NCI-H1694 treated with DMSO at 0.1 percent for 48 hours (cell line): ENCODE measurements at places on chromosomes 16 and 17.
A peak's percentile ranks its signal among the peaks of the same experiment; 100 is the strongest.

DNA sequence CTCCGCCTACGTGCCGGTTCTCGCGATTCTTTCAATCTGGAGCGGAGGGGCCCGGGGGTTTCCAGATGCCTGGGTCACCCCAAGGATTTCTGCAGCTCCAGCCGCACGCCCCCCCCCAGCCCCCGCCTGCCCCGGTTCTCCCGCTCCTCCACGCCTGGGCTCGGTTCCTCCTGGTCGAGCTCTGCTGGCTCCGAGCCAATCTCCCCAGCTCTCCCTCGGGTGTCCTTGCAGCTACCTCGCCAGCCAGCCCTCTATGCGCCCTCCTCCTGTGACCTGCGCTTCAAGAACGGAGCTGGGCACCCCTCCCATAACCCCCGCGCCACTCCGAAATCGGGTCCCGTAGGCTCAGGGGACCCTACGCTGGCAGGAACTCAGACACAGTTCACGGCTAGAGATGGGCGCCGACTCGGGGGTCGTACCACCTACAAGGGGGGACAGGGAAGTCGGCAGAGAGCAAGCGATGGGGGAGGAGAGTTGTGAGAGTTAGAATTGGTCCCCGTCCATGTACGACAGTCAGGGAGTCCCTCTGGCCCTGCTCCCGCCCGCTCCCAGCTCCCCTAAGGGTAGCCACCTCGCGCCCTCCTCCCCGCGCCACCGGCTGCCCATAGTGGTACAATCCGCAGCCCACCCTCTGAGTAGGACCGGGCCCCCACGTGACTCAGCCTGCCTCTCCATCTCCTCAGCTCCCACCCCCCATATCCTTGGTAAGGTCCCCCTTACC is 961 bp downstream of the FGF11 start:
- DNase-seq: peak; percentile 36

- DNase-seq: no peak
Observed at GRCh38 chr16:14205666-14206065, 134.5 kb downstream of the MRTFB start.

GRCh38 chr16:85635545-85636140 is 22.5 kb downstream of the GSE1 start:
- no peak for DNase-seq

DNA sequence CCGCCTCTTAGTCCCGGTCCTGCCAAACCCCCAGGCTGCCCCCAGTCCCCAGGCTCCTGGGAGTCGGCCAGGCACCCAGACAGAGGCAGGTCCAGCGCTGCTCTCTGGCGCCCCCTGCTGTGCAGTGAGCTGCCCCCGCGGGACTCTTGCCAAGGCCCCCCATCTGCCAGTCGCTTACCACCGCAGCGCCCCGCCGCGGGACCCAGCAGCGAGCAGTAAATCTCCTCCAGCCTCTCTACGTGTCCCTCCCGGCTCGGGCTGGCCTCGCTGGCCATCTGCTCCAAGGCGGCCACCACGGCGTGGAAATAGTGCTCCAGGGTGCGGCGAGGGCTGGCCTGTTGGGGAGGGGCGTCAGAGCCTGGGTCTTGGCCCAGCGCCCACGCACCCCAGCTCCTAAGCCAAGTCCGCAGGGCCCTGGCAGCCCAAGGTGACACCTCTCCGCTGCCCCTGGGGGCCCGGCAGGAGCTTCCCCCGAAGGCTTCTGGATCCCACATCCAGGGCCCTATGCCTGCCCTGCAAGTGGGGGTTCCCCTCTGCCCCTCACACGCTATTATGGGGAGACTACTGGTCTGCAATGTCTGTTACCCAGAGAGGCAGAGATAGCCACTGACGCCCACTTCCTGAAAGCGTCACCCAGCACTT is 33.7 kb upstream of the MFSD6L start:
- peak; percentile 47 for DNase-seq

DNA sequence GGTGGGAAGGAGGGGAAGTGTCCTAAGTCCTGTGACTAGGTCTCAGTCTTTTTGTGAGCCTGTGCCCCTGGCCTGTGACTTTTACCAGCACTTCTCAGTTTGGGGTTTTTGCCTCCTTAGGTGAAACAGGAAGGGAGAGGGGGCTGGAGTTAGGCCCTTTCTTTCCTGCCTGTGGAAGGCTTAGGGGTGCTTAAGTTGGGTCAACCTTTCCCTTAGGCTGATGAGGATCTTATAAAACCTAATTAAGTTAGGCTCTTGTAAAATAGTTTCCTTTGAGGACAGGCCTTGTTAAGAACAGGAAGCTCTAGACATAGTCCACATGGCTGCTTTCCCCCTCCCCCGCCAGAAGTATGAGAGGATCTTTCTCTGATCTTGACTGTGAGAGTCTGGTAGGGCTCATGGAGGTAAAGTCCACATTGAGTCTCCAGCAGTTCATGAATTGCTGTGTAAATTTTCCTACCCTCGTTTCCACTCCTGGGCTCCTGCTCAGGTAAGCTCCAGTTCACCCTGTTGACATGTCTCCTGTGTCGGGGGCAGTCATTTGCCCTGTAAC is 17.0 kb upstream of the DNASE1 start:
- no peak for DNase-seq

DNA sequence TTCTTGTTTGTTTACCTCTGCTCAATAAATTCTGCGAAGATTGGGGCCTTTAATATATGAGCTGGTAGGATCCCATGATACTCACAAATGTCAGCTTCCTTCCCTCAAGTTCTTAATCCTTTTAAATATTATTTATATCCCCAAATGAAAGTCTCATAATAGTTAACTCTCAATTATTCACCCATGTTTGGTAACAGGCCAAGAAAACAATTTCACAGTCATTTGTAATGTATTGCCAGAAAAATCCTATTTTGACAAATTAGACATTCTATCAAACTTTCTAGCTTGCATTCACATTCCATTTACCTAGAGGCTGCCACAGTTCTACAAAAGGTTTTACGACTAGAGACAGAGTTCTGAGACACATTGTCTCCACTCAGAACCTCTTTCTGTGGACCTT is 441.2 kb downstream of the UTP18 start:
- DNase-seq: no peak

DNA sequence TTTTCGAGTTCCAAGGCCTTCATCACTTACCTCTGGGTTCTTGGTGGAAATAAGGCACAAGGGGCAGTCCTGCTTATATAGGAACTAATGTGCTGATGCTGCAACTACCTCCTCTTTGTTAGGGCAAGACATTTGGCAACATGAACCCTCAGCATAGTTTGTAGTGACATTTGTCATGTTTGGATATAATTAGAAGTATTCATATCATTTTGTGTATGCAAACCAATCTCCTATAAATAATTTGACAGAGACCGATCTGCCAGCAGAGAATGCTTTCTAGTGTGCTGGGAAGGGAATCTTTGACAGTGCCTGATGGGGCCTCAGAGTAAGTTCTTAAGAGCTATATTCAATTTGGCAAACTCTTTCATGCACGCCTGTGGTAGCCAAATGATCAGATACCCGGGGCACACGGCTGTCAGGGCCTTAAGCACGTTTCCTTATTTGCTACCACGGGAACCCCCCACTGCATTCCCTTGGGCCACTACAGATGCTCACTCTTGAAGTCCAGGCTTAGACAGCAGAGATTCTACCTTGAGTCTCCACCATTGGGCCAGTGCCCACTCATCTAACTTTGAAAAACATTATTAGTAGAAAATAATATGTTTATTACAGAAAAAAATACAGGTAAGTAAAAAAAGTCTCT is at the start of gene MYH8:
Gene MYH8, minus strand, starts transcription at position 51 of the 643 bp plus-strand sequence. CDS start 1,723 bp downstream, outside the sequence.
- DNase-seq: no peak

- DNase-seq: no peak
Observed at GRCh38 chr17:61218438-61218837, 181.2 kb upstream of the TBX2 start.

DNA sequence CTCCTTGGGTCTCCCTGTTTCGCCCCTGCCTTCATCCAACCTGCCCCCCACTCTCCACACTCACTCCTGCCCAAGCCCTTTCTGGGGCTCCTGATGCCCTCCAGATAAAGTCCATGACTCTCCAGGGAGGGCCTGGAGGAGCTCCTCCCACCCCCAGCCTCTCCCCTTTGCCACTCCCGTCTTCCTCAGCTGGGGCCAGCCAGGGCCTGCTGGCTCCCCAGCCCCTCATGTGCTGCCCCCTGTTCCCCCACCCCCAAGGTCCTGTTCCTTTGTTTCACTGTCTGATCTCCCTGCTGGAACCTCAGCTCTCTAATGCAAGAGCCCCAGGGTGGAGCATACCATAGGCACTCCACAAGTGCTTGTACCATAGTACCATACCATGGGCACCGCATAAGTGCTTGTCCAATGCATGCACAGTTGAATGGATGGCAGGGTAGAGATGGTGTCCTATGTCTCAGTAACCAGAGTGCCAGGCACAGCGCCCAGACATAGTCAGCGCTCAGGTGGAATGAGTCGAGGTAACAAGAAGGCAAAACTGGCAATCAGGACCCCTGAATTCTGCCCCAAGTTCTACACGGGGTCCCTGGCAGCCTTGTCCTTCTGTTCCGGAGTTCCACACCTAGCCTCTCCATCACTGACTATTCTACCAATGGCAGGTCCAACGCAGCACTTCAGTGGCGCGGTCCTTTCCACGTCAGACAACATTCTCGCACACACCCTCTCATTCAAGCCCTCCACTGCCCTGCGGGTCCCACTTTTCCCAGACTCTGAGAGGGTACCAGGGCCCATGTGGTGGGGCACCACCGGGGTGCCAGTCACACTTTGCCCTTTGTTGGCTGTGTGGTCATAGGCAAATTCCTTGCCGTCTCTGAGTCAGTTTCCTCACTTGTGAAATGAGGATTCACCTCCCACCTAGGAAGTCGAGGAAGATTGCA is 1.4 kb downstream of the PLCD3 start:
- DNase-seq: no peak

DNA sequence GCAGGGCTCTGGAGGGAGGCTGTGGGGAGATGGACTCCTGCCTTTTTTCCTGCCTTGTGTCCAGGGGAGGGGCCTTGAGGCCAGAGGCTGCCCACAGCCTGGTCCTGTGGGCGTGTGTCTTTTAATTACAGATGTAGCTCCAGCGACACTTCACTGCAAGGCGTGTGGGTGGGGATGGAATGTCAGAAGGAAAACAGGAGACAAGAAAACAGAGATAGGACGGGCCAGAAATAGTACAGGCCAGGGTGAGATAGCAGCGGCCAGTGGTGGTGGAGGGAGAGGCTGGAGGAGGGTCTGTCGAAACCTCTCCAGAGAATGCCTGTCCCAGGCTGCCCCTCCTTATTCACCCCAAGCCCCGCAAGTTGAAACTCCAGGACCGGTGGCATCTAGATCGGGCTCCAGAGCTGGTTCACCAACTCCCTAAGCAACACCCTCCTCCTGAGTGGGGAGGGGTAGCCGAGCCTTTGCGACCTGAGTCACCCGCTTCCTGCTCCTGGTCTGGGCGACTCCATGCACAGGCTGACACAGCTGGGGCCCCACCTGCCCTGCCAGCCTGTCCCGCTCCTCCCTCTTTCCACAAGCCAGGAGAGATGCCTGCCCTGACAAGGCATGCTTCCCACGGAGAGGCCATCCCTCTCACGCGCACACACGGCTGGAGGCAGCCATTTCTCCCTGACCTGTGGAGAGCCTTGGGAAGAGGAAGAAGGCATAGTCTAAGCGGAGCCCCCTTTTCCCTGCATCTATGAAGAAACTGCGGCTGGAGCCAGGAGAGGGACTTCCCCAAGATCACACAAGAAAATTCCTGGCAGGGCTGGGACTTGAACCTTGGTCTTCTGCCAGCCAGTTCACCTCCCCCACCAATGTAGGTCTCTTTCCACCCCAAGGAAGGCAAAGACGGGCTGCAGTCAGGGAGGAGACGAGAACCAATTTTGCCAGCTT is 6.6 kb upstream of the JUP start:
- DNase-seq: no peak

DNA sequence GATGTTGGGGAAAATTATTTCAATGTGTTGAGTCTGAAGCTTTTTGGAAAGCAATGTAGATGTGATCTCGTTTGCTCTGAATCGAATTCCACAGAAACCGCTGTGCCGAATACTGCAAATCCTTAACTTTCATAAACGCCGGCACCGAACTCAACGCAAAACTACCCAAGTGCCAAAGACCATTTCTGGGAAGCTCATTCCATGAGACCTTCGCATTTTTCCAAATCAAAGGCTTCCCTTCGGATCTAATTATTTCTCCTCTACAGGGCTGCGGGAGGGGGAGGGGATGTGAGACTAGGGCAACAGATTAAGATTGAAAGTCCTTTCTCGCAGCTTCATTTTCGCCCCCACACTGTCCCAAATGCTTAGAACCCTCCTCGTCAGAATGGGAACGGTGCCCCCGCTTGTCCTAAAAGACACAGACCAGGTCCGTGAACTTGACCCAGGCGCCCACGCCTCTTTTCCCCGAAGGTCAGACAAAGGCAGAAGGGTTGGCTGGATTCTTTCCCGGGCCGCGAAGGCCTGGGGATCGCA is 4.0 kb downstream of the PRAC1 start:
- no peak for DNase-seq

DNA sequence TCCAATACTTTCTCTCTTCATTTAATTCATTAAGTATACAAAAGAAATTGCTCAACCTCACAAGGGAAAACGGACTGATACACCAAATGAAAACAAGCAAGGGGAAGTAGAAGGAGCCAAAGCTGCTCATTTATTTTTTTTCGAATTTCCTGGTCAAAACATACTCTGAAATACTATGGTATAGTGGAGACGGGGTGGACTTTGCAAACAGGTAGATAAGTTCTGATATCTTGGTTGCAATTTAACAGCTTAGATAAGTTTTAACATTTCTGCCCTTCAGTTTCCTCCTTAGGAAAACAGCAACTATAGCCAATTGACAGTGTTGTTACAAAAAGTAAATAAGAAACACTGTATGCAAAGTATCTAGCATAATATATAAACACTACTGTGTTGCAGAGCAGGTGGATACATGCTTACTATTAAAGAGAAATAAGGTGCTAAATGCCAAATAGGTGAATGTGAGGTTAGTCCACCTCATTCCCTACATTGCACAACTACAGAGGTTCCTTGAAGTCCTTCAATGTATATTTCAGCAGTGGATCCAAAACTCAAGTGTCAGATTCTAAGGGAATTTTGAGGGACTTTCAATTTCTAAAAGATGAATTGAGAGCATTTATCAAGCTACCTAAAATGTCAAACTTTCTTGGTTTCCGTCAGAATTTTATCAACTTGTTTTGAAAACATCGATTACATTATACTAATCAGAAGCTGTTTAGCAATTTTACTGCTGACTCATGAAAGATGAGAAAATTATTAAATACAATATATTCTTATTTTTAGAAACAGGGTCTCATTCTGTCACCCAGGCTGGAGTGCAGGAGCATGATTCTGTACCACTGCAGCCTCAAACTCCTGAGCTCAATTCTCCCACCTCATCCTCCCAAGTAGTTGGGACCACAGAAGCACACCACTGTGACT is 11.0 kb downstream of the CCDC47 start:
- no peak for DNase-seq

GRCh38 chr16:15961060-15961511 is 11.7 kb downstream of the ABCC1 start:
- no peak for DNase-seq

- DNase-seq: no peak
Observed at GRCh38 chr17:9434642-9435057, 141.0 kb downstream of the STX8 start.

DNA sequence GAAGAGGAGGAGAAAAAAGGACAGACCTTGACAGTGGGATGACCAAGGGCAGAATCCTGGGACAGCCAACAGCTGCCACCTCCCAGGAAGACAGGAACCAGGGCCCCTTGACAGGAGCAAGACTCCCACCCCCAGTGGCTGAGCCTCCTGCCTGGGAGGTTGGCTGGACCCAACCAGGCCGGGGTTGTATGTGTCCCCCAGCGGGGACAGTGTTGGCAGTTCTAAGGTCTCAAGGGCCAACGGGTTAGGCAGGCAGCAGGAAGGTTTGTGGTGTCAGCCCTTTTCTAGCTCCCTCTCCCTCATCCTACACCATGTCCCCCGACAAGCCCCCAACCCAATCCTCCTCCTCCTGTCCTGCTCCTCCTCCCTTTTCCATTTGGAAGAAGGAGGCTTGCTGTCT is 126.2 kb downstream of the MRM1 start:
- no peak for DNase-seq

- DNase-seq: no peak
Observed at GRCh38 chr17:35341411-35341992, 31.9 kb downstream of the SLFN11 start.
